ENCODE measurements at places on chromosomes 4 and X.

GRCh38 chrX:9855561-9856283 is 69.5 kb downstream of the SHROOM2 start:
- no peak for DNase-seq
- no peaks in the 10 kb centered on the region for H3K27me3 ChIP-seq
- peaks cover 6% of the 10 kb centered on the region for H3K4me1 ChIP-seq
- no peak overlapping the region for H3K4me3 ChIP-seq
- no peak overlapping the region for H3K27ac ChIP-seq
- H3K36me3 ChIP-seq, result no peaks in the 10 kb centered on the region

DNA sequence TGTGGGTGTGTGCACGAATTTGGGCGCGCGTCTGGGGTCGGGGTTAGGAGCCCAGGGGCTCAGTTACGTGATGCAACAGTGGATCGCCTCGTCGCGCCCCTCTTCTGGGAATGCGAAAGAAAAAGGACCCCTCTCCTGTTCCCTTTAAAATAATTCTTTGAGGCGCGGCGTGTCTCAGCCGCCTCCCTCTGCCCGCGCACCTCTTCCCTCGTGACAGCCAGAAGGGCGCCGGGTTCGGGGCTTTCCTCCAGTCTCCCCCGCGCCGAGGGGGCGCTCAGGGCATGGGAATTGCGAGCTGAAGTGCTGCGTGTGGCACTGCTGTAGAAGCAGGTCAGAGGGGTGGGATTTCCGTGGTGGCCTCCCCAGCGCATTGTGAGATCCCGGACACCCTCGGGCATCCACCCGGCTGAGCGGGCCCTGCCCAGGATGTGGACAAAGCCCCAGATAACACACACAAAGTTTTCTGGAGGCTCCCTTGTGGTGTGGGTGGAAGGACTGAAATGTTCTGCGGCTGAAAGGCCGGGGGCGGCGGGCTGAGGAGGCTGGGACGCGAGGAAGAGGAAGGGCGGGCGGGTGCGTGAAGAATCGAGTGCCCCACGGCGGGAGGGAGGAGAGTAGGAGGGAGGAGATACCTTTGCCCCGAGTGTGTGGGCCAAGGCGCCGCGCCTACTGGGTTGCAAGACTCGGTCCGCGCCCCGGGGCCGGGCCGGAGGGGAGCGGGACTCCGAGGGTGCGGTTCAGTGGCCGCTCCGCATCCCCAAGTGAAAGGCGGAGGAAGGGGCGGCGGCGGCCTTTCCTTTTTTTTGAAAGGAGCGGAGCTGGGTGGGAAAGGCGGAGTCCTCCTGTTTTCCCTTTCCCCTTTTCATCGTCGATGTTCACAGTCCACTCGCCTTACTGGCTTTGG is 752 bp downstream of the SEPTIN11 start:
- peak overlapping the region; percentile 99 for H3K4me3 ChIP-seq
- peak overlapping the region; percentile 71 for H3K27ac ChIP-seq
- H3K4me1 ChIP-seq, result peaks cover 17% of the 10 kb centered on the region
- H3K27me3 ChIP-seq, result no peaks in the 10 kb centered on the region

- no peak overlapping the region for H3K27ac ChIP-seq
- H3K4me3 ChIP-seq, result no peak overlapping the region
- no peaks in the 10 kb centered on the region for H3K27me3 ChIP-seq
Measured at GRCh38 chr4:153950100-153950979, 161.5 kb upstream of the SFRP2 start.

DNA sequence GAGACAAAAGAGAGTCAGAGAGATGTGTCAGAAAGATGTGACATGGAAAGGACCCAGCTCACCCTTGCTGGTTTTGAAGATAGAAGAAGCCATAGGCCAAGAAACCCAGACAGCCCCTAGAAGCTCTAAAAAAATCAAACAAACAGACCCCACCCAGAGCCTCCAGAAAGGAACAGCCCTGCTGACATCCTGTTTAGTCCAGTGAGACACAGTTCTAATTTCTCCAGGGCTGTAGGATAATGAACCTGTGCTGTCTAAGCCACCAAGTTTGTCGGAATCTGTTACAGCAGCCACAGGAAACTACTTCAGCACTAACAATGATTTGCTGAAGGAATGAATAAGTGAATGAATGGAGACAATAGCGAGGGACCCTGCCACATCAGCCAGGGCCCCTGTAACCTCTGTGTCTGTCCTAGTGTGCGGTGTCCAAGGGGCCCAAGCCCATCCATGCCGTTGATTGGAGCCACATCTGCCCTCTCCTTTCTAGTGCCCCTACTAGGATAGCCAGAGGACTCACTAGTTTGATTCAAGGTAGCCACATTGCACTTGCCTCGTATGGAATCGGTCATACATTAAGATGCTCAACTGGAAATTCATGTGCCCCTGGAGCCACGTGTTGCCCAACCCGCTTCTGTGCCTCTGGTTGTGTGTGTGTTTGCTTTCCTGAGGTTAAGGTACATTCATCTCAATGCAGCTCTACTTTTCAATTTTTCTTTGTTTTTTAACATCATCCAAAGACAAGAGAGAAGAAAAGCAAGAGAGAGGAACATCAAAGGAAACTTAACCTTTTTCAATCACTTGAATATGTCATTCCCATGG is 32.5 kb upstream of the SLC2A9 start:
- DNase-seq, result no peak
- no peaks in the 10 kb centered on the region for H3K36me3 ChIP-seq
- H3K4me1 ChIP-seq, result peaks cover 21% of the 10 kb centered on the region
- H3K4me3 ChIP-seq, result no peak overlapping the region
- H3K27me3 ChIP-seq, result no peaks in the 10 kb centered on the region

DNA sequence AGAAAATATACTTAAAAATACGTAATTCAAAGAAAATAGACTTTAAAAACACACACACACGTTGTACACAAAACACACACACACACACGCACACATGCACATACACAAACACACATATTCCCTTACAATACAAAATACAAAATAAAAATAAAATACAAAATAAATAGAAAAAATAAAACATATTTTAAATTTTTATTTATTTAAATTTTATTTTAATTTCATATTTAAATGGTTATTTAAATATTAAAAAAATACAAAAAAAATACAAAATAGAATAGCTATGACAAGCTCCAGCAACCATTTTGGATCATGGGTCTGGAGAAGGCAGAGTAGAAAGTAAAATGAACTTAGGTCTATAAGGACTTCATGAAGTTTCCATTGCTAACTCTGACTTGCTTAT is 34.2 kb upstream of the PDGFC start:
- DNase-seq, result no peak
- peaks cover 14% of the 10 kb centered on the region for H3K4me1 ChIP-seq
- no peak overlapping the region for H3K27ac ChIP-seq
- no peaks in the 10 kb centered on the region for H3K36me3 ChIP-seq
- no peaks in the 10 kb centered on the region for H3K27me3 ChIP-seq

- H3K4me1 ChIP-seq, result peaks cover 16% of the 10 kb centered on the region
- no peaks in the 10 kb centered on the region for H3K27me3 ChIP-seq
- no peaks in the 10 kb centered on the region for H3K36me3 ChIP-seq
- no peak overlapping the region for H3K4me3 ChIP-seq
- H3K27ac ChIP-seq, result no peak overlapping the region
Measured at GRCh38 chrX:14801136-14801535, 71.7 kb downstream of the FANCB start.

DNA sequence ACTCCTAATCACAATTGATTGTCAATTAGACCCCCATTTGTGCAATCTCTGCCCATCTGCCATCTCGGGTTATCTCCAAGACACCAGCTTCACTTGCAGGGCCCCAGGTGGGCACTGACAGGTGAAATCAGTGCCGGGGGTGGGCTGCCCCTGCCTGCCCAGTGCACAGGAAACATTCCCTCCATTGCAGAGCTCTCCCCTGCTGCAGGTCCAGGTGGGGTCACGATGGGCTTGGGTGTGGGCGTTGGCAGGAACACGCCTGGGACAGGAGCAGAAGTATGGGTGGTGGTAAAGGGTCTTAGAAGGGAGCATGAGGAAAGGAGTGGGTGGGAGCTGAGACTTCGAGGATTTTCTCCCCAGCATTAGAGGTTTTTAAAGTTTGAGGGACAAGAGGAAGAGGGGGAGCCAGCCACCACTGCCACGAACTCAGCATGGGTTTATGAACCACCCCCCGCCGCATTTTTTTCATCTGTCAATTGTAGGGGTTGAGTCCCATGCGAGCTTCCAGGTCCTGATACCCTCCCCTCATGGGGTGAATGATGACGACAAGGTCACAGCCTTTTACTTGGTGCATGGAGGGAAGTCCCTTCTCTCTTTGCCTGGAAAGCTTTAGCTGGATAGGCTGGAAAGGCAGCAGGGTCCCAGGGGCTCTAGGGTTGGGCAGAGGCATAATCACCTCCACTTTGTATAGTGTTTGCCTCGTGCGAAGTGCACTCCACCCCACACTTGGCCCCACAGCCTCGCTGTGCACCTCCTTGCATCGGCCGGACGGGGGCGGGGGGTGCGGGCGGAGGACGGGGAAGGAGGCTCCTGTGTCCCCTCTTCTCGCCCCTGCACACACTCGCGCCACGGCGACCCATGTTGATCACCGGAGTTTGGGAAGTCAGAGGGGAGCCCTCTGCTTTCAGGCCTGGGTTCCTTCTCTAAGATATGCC is 3.5 kb upstream of the NKX1-1 start:
- no peaks in the 10 kb centered on the region for H3K36me3 ChIP-seq
- H3K4me3 ChIP-seq, result no peak overlapping the region
- H3K27me3 ChIP-seq, result peaks cover 77% of the 10 kb centered on the region
- DNase-seq, result no peak
- H3K4me1 ChIP-seq, result no peaks in the 10 kb centered on the region

Measured in keratinocyte (primary cell).